ENCODE measurements at places on chromosomes 4 and X.

DNA sequence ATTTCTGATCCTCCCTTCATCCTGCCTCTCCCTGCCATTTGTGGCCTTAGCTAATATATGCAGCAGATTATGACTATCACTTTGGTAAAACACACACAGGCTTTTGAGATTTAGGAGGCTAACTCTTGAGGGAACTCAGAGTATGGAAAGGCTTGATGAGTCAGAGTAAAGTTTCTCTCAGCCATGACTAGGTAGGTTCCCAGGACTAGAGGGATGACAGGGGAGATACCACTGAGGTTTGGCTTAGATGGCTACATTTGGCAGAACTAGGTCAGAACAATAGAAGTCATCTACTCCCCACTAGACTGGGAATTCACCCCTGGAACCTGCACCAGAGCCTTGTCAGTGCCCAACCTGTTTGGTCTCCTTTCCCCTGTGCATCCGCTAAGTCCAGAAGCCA is 585.7 kb downstream of the TLL1 start:
- no peak for DNase-seq

DNA sequence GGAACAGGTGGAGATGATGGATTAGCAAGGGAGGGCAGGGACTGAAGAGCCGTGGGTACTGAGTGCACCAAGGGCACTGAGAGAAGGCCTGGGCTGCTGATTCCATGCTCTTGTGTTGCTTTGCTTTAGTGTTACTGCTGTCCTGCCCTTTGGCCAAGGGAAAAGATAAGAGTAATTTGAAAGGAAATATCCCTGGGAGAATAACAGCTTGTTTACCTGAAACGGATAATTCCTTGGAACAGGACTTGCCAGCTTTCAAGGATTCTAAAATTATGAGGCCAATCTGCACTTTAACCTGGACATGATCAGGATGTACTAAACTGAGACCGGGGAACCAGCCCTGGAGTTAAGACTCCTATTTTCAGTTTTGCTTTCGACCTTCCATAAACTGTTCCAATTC is 20.4 kb downstream of the FAM9C start:
- no peak for DNase-seq

- DNase-seq, result no peak
Observed at GRCh38 chrX:11724122-11725017, 33.7 kb upstream of the MSL3 start.

DNA sequence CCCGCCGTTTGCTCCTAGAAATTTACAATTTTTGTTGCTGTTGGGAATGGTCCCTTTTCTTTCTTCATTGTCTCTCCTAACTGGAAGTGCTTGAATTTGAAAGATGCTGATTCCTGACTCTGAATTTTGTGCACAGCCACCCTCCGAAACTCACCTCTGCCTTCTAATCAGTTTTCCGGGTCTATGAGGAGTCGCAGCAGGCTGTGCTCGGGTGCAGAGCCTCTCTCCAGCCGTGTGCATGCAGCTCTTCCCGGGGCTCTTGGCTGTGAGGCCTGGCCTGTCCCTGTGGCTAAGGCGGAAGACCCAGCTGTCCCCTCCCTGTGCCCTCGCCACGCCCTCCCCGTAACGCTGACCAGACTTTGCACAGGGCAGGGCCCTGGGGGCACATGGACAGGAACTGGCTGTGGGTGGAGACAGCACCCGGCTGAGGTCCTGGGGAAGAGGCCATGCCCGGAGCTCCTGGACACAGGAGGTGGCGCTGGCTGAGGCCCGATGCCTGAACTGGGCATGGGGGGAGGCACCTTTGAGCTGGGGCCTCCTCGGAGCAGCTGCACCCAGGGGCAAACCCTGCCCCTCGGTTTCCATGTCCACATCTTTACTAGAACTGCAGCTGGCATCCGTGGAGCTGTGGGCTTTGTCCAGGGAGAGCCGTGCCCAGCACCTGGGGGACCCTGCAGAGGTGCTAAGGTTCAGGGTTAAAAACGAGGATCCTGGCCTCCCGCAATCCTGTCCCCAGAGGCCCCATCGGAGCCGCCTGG is 32.6 kb upstream of the SPON2 start:
- peak; percentile 16 for DNase-seq

GRCh38 chr4:110587666-110588285 is 35.1 kb downstream of the PITX2 start:
- DNase-seq, result no peak

DNA sequence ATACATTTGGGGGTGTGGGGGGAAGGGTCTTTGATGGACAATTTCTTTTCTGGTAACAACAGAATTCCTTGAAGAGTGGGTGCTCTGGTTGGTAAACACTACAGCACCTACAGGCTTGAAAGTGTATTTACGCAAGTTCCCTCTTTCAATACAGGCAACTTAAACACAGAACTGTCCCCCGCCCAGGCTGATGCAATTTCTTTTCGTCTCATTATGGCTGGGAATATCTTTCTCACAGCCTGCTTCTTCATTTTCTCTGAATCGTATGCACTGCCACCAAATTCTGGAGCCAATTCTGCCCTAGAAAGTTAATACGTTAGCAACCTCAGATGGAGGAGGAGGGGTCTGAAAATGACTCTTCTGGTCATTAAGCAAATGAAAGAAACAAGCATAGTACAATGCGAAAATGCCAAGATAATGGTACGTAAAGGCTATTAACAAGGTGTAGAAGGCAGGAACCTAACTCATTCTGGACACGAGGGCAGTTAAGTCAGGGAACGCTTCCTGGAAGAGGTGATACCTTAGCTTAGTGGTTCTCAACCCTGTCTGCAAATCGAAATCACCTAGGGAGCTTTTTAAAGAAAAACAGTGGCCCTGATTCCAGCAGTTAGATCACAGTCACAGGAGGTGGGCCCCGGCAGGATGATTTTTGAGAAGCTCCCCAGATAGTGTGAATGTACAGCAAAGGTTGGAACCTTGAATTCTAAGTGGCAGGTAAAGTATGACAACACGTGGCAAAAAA is 1.0 kb downstream of the AGA start:
- DNase-seq, result peak; percentile 40

DNA sequence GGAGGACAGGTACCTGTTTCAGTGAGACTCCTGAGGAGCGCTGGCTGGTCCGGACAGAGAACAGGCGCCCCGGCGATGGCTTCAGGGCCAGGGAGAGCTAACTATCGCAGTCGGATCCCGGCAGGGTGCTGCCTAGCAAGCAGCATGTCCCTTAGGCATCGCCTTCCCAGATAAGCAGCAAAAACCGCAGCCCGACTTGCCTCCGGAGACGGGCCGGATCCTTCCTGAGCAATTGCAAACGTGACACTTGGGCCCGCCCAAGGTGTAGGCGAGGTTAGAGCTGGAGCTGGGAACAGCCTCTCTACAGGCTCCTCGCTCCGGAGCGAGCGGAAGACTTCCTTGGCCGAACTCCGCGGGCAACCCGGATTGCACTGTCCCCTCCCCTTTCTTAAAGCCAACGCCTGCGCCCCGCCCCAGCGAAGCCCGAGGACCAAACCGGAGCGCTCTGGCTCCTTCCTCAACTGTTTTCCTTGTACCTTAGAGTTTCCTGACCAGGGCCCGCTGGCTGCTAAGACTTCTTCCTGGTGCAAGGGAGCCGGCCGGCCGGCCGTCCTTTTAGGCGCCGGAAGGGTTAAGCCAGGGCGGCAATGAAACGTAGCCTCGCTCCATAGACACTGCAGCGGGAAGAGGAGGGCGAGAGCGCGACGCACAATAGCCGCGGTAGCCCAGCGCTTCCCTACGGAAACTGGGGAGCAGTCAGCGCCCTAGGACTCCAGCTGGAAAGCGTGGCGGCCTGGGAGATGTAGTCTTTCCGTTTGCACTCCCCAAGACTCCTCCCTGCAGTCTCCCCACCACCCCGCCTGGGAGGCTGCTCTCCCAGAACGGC is at the start of gene OPHN1:
OPHN1 (minus strand) TSS at position 341 of the 826 bp plus-strand sequence. CDS start 475 bp downstream, outside the sequence.
- DNase-seq, result no peak

DNA sequence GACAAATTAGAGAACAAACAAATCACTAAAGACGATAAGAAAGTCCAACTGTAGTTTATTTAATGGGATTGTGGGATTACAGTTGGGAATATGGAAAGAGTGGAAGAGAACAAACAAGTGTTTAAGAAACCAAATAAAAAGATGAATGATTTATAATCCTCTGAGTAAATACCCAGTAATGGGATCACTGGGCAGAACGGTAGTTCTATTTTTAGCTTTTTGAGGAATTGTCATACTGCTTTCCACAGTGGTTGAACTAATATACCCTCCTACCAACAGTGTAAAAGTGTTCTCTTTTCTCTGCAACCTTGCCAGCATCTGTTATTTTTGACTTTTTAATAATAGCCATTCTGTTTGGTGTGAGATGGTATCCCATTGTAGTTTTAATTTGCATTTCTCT is 15.0 kb downstream of the C4orf51 start:
- DNase-seq, result no peak

- DNase-seq, result no peak
Observed at GRCh38 chr4:11769434-11769833, 340.7 kb upstream of the HS3ST1 start.

DNA sequence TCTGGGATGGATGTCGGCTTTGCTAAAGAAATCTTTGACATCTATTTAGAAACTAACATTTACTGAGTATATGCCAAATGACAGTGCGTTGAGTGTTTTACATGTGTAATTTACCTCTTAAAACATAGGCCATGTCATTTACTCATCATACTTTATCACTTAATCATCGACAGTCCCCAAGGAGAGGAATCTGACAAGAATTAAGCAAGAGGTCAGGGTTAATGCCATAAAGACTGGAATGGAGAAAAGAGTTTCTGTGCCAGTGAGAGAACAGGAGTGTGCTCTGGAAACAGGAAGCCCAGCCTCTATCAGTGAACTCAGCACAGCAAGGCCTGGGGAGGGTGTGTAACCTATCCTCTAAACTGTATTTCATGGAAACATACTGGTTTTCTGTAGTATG is 28.0 kb upstream of the AMOT start:
- DNase-seq, result no peak

DNA sequence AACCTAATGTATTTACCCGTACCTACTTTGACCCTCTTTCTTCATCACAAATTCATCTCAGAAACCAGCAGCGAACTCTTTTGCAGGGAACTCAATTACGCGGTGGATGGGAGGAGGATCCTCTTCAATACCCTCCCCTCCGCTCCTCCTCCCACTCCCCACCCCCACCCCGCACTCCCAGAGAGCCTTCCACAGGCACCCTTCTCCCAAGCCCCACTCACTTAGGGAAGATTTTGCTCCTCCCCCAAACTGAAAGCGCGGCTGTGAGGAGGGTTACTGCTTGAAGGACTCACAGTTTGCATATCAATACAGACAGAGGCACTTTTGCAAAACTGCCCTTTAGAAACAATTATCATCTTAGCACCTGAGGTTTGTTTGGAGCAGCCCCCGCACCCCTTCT is 960 bp upstream of the IL1RAPL1 start:
- no peak for DNase-seq

DNA sequence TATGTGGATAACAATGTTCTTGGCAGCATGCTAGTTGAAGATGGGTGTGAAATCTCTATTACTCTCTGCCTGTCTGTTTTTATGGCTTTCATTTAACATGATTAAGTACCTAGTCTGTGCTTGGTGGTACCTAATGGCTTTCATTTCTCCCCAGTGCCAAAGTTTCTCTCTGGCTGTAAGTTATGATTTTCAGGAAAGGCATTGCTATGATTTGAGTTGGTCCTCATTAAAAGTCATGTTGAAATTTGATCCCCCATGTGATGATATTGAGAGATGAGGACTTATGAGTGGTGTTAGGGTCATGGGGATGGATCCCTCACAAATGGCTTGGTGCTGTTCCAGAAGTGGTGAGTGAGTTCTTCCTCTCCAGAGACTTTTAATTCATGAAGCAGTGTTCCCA is 162.4 kb upstream of the IL15 start:
- DNase-seq, result no peak

GRCh38 chrX:37380924-37381323 is 31.8 kb downstream of the PRRG1 start:
- DNase-seq, result no peak

- DNase-seq, result no peak
Observed at GRCh38 chr4:158818560-158819140, 49.8 kb downstream of the FNIP2 start.

- no peak for DNase-seq
Observed at GRCh38 chr4:107978716-107979451, 10.8 kb upstream of the HADH start.

GRCh38 chrX:9781941-9782340 is 4.3 kb upstream of the SHROOM2 start:
- no peak for DNase-seq

- DNase-seq, result no peak
Observed at GRCh38 chr4:89483833-89484232, 176.2 kb upstream of the GPRIN3 start.

DNA sequence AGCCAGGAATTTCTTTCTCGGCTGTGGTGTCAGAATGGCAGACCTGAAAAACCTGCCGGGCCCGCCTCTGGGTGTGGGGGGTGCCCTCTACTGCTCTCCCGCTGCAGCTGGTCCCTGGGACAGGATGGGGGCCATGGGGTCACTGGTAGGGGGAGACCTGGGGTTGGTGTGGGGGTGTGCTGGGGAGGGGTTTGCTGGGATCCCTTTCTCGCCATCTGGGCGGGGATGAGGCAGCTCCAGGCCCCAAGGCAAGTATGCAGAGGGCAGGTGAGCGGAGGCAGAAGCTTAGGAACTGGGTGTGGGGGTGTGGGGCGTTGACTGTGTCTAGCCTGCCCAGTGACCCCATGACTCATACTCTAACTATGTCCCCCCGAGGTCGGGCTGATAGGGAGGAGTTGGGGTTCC is 884 bp downstream of the CCDC120 start:
- no peak for DNase-seq

DNA sequence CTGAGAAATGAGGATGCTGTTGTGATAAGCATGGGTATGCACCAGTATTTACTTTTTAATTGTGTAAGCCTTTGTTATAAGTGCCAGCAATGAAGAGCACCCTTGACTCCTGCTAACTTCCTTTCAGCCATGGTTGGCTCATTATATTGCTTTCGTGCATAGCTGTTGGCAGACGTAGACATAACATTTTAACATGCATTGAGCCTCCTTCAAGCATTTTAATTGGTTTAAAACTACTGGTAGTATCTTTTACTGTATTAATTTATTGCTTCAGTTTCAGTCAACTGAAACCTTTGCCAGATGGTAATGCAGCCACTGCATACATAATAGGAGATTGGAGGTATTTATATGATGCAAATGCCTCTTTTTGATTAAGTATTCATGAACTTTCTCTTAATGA is 1285.4 kb downstream of the PCDH18 start:
- DNase-seq, result no peak

GRCh38 chr4:100778431-100778830 is 260.6 kb upstream of the EMCN start:
- DNase-seq, result no peak
